CD4-positive, alpha-beta T cell treated with Interleukin-12 subunit alpha and Interleukin-12 subunit beta, for 1 hour (primary cell): ENCODE measurements at places on chromosomes 16 and 17.

DNA sequence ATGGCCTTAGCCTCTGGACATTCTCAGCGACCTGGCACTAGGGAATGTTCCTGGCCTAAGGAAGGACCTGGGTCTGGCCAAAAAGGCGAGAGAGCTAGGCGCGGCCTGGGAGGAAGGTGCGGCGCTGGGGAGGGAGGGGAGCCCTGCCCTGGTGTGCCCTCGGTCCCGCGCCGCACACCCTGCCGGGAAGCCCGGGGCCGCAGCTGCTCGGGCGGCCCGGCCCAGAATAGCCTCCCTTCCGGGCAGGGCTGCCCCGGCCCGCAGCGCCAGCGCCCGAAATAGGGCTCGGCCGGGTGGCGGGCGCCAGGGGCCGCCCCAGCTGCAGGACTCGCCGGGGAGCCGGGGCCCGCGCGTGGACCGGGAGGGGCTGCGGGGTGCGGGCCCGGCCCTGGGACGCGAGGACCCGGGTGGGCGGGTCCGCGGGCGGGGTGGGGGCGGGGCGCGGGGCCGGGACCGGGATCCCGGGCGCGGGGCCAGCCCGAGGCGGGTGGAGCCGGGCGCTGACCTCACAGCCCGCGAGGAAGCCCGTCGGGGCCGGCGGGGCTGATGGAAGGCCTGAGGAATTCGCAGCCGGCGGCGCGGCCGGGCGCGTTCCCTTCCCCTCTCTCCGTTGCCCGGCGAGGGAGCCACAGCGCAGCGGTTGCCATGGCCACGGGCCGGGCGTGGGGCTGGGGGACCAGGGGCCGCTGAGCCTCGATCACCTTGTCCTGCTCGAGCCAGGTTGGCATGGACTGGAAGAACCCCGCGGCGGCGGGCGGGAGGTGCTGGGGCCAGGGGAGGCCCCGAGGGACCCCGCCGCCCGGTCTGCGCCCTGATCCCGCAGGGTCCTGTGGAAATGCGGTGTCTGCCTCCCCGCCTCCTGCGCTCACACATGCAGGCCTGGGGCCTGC, 18.1 kb downstream of the SOCS3 start:
- peak; percentile 43 for DNase-seq

- no peak for DNase-seq
Measured at GRCh38 chr16:54128629-54129234, 157.9 kb downstream of the IRX3 start.

DNA sequence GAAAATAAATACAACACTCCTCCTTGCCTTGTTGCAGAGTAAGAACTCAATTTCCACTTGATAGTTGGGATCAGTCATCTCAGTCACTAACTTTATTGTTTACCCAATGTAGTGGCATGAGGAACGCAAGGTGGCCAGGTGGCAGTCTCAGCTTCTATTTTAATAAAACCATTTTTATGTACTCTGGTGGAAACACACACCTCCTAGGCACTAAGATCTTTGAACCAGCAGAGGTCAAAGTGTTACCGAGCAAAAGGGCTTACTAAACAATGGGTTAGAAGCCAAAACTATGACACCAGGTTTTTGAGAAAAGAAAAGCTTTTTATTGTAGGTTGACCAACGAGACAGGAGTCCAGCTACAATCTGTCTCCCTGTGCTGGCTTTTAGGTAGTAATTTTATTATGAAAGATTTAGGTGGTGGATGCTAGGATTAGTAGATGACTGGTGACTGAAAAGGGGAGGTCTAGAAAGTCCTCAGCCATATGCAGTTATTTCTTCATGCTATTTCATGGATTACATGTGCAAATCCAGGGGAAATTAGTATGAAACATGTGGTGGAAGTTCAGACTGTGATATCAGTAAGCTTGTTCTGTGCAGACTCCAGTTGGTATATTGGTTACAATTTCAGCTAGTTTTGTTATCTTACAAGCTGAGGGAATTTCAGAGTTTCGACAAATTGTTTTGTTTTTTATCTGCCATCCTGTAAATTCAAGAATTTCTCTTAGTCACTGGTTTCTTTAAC, 122.3 kb downstream of the PCTP start:
- DNase-seq, result no peak

DNA sequence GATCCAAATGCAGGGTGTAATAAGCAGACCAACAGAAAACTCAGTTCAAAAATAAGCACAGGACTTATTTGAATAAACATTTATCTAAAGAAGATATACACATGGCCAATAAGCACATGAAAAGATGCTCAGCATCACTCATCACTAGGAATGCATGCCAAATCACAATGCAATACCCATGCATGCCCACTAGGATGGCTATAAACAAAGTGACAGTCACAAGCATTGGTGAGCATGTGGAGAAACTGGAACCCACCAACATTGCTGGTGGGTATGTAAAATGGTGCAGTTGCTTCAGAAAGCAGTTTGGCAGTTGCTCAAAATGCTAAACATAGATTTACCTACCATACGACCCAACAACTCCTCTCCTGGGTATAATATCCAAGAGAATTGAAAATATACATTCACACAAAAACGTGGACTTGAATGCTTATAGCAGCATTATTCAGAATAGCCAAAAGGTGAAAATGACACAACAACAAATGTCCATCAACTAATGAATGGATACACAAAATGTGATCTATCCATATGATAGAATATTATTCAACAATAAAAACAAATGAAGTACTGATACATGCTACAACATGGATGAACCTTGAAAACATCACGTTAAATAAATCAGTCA, 20.1 kb downstream of the UBE2O start:
- peak; percentile 14 for DNase-seq

DNA sequence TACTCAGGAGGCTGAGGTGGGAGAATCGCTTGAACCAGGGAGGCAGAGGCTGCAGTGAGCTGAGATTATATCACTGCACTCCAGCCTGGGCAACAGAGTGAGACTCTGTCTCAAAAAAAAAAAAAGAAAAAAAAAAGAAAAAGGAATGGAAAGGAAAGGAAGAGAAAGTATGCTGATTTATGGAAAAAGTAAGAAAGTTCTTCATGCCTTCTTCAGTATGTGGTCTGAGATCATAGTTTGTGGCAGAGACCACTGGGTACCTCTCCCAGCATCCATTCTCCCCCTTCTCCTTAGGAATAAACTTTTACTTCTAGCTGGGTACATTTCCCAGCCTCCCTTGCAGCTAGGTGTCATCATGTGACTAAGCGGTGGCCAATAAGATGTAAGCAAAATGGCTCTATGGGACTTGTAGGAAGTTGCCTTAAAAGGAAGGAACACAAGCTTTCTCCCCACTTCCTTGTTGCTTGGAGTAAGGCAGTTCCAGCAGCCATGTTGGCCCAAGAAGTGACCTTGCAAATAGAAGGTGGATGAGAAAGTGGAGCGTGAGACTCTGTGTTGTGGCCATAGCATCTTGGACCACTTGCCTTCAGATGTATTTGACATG, 26.1 kb upstream of the XPO6 start:
- DNase-seq, result no peak

GRCh38 chr17:14165616-14166015, 71.0 kb downstream of the CDRT15 start:
- DNase-seq, result no peak

- no peak for DNase-seq
Measured at GRCh38 chr17:11493936-11494335, 104.3 kb upstream of the DNAH9 start.

GRCh38 chr16:49282690-49283375, 1.2 kb upstream of the CBLN1 start:
- no peak for DNase-seq

- no peak for DNase-seq
Measured at GRCh38 chr16:55706739-55707384, 51.1 kb downstream of the SLC6A2 start.

GRCh38 chr17:47806026-47806912, 15.3 kb downstream of the OSBPL7 start:
- no peak for DNase-seq

- DNase-seq, result no peak
Measured at GRCh38 chr17:34725725-34726124, 146.3 kb downstream of the TMEM132E start.

DNA sequence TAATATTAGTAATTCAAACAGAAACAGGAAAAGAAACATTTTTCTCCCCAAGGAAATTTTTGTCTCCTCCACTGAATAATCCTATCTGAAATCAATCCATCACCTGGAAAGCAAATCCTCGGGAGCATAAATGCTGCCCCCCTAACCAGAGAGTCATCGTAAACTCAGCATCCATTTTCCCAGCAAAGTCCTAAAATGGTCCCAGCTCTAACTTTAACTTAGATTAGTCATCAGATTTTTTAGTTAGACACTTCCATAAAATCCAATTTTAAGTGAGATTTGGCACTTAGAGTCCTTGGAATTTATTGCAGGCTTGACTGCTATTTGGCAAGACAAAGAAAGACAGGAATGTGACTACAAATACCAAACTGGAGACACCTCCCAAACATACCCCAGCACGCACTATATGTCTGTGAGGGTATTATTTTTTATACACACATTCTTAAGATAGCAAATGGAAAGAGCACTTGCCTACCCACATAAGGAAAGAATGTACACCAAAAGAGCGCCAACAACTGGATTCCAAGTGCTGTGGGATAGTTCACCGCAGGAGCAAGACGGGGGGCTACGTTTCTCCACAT, 15.4 kb downstream of the SCO1 start:
- DNase-seq, result no peak

GRCh38 chr17:66678061-66678460, 156.9 kb upstream of the CACNG5 start:
- DNase-seq, result no peak

- DNase-seq, result no peak
Measured at GRCh38 chr16:24908716-24909115, 63.0 kb downstream of the SLC5A11 start.

GRCh38 chr17:75124819-75125162, 6.8 kb downstream of the NT5C start:
- DNase-seq, result no peak

GRCh38 chr17:79006794-79007503, 2.6 kb downstream of the CANT1 start:
- DNase-seq, result no peak

- no peak for DNase-seq
Measured at GRCh38 chr16:200388-200787, 20.1 kb downstream of the HBQ1 start.

DNA sequence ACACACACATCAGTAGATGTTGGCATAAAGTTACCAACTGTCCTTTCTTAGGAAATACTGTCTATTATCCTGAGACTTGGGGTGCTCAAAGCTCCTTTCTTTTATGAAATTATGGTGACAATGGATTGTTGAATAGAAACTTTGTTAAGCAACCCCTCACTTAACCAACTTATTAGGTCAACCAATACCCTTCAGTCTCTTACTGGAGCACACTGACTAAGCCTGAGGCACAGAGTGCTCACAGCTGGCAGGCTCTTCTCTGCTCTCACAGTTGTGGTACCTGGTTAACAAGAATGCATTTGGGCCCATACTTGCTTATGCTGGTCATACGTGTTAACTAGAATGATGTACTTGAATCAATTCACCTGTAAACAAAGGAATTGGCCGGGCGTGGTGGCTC, 24.8 kb downstream of the CD300LF start:
- no peak for DNase-seq

DNA sequence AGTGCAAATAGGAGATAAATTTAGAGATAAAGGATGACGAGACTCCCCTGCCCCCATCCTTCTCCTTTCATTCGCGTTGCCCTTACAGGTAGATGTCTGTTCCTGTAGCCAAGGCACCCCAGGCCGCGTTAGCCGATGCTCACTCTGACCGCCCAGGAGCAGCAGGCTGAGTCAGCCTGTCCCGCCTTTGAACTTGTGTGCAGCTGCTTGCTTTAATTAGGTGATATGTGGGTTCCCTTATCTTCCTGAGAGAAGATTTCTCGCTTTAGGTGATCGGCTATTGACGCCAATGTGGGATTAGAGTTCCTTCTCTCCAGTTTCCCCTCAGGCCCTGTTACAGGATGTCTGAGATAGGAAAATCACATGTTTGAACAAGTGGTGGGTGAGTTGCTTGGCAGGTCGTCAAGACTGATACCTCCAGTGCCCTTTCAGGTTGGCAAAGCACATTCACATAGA, 119.5 kb downstream of the MSI2 start:
- DNase-seq, result no peak

GRCh38 chr17:58153046-58153445, 4.9 kb downstream of the OR4D1 start:
- peak; percentile 86 for DNase-seq
